ENCODE measurements at places on chromosomes 1 and 21.

DNA sequence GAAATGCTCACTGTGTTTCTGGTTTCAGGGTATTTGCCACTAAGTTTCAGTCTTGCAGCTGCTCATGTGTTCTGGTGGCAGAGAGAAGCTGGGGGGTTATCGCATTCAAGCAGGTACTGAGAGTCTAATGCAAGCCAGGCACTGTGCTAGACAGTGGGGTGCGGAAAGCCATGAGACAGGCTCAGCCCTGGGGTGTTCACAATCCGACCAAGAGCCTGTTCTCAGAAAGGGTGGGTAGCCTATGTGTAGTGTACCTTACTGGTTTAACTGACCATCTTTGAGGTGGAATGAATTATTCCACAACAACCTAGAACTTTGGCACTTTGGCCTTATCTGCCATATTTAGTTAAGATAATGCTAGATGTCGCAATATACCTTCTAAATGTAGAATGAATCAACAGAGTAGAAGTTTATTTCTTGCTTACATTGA is 55.3 kb upstream of the ROR1 start:
- no peak for DNase-seq

GRCh38 chr1:56788102-56788501 is 31.1 kb downstream of the FYB2 start:
- DNase-seq = no peak

DNA sequence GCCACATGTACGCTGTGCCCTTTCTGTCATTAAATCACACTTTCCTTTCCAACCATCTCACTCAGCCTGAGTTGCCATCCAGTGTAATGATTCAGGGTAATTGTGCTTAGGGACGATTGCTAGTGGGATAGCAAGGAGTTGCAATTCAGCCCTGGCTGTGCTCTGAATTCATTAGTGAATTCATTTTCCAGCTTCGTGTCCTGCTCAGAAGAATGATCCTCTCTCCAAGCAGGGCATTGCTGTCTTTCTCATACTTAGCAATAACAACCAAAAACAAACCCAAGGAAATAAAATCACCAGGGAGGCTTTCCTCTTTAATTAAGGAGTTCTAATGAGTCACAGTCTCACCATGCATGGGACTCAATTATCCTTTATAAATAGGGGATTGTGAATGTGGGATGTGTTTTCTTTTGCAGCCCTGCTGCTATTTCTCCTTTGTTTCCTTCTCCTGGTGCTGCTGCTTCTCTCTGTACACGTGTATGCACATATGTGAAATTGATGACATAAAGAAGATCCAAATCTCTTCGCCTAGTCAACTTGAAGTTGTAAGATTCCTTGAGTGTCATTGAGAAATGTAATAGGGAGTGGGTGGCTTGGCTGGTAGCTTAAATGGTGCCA is 167.0 kb downstream of the TSEN15 start:
- no peak for DNase-seq

DNA sequence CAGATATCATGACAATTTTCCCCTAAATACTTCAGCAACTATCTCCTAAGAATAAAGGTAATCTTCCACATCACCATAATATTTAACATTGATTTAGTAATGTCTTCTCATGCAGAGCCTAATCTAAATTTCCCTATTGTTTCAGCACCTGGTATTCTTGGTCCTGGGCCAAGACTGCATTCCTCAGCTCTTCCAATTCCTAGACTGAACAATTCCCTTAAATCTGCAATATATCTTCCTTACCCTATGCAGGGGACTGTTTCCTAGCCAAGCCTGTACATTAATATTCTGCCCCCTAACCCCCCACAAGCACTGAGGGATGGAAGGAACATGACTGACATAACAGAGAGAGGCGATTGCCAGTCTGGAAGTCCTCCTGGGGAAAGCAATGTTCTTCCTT is 28.7 kb upstream of the DISP1 start:
- no peak for DNase-seq

Data from CD4-positive, alpha-beta T cell treated with Interleukin-17A for 1 hour (primary cell).